Activated naive CD4-positive, alpha-beta T cell (primary cell): ENCODE measurements at places on chromosomes 5 and 9.

GRCh38 chr5:136382071-136382470 is 16.7 kb upstream of the TRPC7 start:
- DNase-seq = no peak

DNA sequence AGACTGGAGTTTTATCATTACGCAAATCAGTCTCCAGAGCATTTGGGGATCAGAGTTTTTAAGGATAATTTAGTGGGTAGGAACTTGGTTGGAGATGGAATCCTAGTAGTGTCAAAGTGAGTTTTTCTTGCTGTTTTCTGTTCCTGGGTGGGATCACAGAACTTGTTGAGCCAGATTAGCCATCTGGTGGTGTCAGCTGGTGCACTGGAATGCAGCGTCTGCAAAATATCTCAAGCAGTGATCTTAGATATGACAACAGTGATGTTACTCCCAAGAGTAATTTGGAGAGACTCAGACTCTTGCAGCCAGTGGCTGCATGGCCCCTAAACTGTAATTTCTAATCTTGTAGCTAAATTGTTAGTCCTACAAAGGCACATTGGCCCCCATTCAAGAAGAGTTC is 1257.8 kb downstream of the MAT2B start:
- no peak for DNase-seq

GRCh38 chr5:135916638-135917263 is 21.1 kb upstream of the IL9 start:
- DNase-seq = no peak

- DNase-seq = no peak
These were observed 482.7 kb downstream of the GABRG2 start for GRCh38 chr5:162550236-162550635.

DNA sequence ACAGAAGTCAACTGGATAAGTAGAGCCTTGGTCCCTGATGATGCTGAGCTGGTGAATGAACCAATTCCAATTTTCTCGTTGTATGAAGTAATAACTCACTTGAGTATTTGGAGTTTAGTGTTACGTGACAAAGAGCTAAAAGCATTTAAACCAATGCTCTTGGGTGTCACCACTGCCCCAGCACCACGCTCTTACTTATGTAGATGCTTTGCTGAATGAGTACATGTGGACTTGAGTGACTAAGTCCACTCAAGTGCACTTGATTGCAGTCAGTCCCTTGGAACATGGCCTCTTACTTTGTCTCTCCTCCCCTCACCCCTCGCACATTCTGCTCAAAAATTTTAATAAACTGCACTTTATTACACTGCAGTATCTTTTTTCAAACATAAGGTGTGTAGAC is 184.0 kb downstream of the MAN2A1 start:
- no peak for DNase-seq

GRCh38 chr5:43647789-43648188 is 44.8 kb downstream of the NNT start:
- DNase-seq = no peak

GRCh38 chr5:2353211-2353610 is 398.3 kb downstream of the IRX2 start:
- no peak for DNase-seq

DNA sequence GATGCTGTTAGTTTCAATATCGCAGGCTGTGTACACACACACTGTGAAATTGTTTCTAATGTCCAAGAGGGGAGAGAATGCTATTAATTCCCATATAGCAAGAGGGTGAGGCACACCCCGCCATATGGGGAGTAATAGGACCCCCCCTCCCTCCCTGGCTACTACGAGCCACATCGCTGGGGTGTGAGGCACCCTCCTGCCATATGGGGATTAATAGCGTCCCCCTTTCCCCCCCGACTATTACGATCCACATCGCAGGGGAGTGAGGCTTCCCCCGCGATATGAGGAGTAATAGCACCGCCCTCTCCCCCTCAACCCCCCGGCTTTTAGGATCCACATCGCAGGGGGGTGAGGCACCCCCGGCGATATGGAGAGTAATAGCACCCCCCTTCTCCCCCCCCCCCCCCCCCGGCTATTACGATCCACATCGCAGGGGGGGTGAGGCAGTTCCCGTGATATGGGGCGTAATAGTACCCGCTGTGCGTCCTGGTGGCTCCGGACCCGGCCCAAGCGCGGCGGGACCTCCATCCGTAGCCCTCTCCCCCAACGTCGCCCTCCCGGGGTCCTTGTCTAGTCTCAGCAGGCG is 494 bp upstream of the STK32A start:
- no peak for DNase-seq

DNA sequence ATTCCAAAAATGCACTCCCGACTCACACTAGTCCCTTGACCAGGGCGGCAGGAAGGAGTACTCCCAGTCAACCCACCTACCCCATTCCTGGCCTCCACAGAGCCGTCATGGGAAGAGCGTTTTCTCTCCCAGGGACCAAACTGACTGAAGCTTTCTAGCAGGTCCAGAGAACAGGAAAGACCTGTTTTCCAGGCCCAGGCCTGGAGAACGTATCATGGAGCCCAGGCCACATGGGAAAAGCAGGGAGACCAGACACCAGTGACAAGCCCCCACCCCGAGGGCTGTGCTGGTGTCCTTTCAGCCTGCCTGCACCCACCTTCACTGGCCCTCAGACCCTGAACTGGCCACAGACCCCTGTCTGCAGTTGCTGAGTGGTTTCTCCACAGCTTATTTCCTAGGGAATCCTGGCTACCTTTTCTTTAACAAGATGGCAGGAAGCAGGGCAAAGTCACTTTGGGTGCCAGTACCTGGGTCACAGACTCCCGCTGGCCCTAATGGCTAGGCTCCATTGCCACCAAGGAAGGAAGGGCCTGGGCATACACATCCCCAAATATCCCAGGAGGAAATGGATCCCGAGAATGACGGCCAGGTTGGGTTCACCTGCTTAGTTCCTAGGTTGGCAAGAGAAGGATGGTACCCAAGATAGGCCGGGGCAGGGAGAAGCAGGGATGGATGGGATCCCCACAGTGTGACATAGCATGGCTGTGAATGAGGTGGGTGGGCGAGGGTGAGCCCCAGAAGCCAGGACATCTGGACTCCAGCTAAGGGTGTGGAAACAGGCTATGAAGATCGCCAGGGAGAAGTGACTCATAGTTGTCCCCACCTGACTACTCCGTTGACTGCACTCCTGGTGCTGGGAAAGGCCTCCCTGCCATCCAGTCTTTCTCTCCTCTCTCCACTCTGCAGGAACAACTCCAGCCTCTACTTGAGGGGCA is 12.2 kb downstream of the CCNI2 start:
- no peak for DNase-seq

DNA sequence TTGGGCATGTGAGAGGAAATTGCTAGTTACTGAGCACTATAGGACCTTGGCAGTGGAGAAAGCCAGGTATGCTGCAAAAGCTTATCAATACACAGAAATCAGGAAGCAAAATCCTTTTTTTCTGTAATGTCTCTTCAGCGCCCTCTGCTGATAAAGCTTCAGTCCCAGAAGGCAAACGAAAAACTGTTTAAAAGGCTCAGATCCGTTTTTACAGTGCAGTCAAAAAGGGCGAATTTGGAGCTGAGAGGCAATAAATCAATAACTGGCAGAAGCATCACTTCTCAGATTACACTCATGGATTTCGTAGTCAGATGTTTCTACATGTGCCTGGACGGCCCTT is 1.1 kb upstream of the MAN2A1 start:
- DNase-seq = no peak

GRCh38 chr5:131794586-131794985 is 2.2 kb downstream of the FNIP1 start:
- no peak for DNase-seq

- no peak for DNase-seq
These were observed 13.5 kb upstream of the GNA14 start for GRCh38 chr9:77661566-77662085.

GRCh38 chr5:56342616-56343015 is 109.5 kb upstream of the ANKRD55 start:
- DNase-seq = no peak

DNA sequence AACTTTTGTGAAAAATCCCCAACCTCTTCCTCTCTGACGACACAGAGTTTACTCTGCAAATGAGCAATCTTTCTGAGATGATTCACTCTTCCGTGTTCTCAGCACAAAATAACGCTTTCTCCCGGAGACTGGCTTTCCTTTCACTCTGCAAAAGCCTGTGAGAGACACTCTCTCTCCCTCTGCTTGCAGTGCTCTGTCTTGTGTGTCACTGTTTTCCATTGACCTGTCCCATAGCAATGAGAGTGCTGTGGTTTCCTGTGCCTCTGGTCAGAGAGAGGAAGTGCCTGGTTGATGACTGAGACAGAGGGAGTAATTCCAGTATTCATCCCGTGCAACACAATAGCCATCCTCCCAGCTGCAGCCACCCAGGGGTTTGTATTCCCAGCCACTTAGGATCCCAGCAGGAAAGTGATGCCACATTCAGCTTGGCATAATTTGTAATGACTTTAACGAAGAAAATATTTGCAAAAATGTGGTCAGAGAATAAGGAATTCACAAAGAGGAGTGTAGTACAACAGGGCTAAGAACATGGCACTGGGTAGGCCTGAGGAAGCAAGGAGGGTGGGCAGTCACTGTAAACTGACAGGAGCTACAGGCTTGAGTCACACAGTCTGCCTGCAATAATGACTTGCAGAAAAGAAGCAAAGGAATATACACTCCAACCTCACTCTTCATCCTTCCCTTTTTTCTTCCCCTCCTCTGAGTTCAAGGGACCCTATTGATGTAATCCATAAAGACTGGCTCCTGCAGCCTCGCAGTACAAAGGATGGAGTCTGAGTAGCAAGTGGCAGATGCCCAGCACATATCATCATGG is 463.5 kb upstream of the RGMB start:
- no peak for DNase-seq

DNA sequence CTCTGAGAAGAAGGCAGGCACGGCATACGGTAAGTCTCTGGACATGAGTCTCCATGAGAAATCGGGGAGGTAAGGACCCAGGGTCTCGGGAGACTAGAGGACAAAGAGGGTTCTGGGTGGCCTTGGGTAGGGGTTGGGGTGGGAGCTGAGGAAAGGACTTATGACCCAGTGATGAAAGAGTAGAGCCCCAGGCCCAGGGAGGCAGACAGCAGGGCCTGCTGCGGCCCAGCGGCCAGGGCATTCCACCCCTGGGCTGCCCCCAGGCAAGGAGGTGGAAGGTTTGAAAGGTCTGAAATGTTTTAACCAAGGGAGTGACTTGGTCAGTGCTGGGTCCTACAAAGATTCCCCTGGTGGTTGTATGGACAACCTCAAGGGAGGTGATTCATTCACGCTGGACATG is 89.1 kb downstream of the CRB2 start:
- no peak for DNase-seq

DNA sequence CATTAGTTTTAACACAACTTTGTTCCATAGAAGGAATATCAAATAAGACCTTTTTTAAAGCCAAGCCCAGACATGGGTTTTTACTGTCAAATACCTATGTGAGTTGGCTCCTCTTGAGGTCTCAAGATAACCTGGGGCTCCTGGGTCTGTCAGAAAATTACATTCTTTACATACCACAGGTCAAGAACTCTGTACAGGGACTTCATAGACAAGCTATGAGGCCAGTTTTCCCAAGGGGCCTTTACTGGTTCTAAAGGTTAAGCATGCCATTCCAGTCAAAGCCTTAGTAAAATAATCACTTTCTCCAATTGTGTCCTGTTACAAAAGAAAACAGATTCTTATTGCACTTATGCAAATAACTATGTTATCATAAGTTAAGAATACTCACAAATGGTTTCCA is 15.5 kb upstream of the SMC2 start:
- no peak for DNase-seq

DNA sequence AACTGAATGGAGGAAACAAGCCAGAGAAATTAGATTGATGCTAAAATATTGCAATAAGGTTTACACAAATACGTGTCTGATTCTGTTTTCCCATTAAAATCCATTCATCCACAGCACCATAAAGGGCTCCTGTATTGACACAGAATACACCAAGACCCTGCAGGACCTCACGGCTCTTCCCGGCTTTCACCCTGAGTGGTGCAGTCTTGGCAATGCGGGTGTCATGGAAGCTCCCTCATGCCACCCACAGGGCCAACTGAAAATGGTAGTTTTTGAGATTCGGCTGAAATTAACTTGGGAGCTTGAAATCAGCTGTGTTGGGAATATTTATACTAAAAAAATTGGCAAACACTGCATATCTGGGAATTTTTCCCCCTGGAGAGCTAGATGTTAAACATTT is 17.3 kb upstream of the EXOC3 start:
- no peak for DNase-seq
